ENCODE measurements at places on chromosomes 7 and 10. TPM values are rescaled to one million over a fixed set of nuclear protein-coding genes. Genes with fewer than 3 reads are reported as not detected.
A peak's percentile ranks its signal among the peaks of the same experiment; 100 is the strongest.

DNA sequence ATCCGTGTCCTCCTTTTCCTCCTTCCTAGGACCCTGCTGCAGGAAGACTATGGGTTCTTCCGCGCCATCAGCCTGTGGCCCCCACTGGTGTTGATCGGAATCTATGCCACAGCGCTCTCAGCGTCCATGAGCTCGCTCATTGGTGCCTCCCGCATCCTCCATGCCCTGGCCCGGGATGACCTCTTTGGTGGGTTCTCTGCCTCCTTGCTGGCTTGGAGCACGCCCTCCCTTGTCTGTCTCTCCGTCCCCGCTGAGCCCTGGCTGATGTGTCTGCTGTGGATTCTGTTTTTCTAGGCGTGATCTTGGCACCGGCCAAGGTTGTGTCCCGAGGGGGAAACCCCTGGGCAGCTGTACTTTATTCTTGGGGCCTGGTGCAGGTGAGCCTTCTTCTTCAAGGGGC, 7.3 kb upstream of the TRIP6 start:
- H3K4me3 ChIP-seq: no peak overlapping the region
- H3K27ac ChIP-seq: no peak overlapping the region
- no peaks in the 10 kb centered on the region for H3K4me1 ChIP-seq
- no peak for DNase-seq

GRCh38 chr10:133140417-133141143, 19.4 kb upstream of the KNDC1 start:
- DNase-seq: peak; percentile 8
- H3K36me3 ChIP-seq: no peaks in the 10 kb centered on the region
- no peak overlapping the region for H3K27ac ChIP-seq
- no peaks in the 10 kb centered on the region for H3K4me1 ChIP-seq

- H3K27me3 ChIP-seq: no peaks in the 10 kb centered on the region
- no peak overlapping the region for H3K4me3 ChIP-seq
- H3K36me3 ChIP-seq: no peaks in the 10 kb centered on the region
- DNase-seq: no peak
- H3K27ac ChIP-seq: no peak overlapping the region
Measured at GRCh38 chr7:2128601-2129322, 104.0 kb downstream of the MAD1L1 start.

GRCh38 chr10:4061441-4061951, 276.5 kb upstream of the KLF6 start:
- DNase-seq: peak; percentile 61
- no peak overlapping the region for H3K4me3 ChIP-seq
- no peaks in the 10 kb centered on the region for H3K4me1 ChIP-seq
- H3K27ac ChIP-seq: peak overlapping the region; percentile 56
- no peaks in the 10 kb centered on the region for H3K36me3 ChIP-seq

- no peaks in the 10 kb centered on the region for H3K27me3 ChIP-seq
- no peak overlapping the region for H3K4me3 ChIP-seq
- H3K36me3 ChIP-seq: no peaks in the 10 kb centered on the region
- no peaks in the 10 kb centered on the region for H3K4me1 ChIP-seq
- no peak overlapping the region for H3K27ac ChIP-seq
Measured at GRCh38 chr7:100003711-100004661, 11.4 kb upstream of the ZKSCAN1 start.

DNA sequence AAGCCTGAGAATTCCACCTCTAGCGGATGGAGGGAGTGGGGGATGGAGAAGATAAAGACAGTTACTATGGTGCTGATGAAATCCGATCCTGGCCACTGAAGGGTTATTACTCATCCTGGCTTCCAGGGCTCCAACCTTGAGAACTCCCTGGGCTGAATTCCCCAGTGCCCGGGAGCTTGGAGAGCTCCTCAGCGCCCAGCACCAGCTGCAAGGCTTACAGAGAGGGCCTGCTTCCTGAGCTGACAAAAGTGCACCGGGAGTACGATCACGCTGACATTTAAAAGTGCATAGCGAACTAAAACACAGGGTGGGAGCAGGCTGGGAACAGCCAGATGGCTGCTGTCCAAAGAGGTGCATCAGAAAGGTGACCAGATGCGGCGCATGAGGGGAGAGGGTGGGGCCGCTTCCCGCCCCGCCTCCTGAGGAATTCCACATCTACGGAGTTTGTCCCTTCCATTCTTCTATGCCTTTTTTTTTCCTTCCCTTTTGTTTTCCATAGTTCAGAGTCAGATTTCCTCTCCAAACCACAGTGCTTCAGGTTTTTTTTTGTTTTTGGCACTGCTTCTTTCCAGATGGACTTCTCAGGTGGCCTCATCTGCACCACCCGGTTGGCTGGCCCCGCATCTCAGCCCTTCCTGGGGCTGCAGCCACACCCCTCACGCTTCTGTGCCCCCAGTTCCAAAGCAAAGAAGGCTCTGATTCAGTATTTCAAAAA, 62.4 kb upstream of the MKRN1 start:
- H3K27ac ChIP-seq: peak overlapping the region; percentile 93
- DNase-seq: peak; percentile 93
- peaks cover 9% of the 10 kb centered on the region for H3K4me1 ChIP-seq
- H3K27me3 ChIP-seq: no peaks in the 10 kb centered on the region
- H3K36me3 ChIP-seq: no peaks in the 10 kb centered on the region

DNA sequence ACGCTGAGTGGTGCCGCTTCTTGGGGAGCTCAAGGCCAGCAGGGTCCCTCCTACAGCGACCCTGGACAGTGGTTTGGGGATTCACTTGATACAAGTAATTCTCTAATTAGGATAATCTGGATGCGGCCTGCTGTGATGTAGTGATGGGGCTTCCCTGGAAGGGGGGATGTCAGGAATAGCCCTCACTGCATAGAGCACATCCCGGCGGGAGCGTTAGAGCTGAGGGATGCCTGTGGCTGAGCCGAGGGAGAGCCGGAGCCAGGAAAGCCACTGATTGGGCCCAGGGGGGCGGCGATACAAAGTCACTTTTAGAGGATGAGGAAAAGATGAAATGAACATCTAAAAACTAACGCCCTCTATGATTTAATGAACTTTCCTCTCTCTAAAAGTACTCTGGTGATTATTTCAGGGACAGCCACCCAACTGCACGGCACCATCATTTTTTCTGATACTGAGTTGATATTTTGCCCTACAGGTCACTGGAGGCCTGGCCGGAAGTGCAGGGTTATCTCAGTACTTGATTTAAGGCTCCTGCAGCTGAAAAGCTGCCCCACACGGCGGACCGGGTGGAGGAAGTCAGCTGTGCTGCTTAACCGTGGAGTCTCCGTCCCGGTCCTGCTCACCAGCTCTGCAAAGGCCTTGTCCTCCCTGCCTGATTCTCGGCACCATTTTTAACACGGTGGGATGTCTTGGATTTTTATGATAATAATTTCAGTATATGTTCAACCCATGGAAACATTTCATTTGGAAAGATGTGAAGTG, 518.8 kb downstream of the DNAJB6 start:
- H3K27me3 ChIP-seq: no peaks in the 10 kb centered on the region
- no peak overlapping the region for H3K4me3 ChIP-seq
- no peak for DNase-seq
- H3K27ac ChIP-seq: no peak overlapping the region
- H3K36me3 ChIP-seq: no peaks in the 10 kb centered on the region

DNA sequence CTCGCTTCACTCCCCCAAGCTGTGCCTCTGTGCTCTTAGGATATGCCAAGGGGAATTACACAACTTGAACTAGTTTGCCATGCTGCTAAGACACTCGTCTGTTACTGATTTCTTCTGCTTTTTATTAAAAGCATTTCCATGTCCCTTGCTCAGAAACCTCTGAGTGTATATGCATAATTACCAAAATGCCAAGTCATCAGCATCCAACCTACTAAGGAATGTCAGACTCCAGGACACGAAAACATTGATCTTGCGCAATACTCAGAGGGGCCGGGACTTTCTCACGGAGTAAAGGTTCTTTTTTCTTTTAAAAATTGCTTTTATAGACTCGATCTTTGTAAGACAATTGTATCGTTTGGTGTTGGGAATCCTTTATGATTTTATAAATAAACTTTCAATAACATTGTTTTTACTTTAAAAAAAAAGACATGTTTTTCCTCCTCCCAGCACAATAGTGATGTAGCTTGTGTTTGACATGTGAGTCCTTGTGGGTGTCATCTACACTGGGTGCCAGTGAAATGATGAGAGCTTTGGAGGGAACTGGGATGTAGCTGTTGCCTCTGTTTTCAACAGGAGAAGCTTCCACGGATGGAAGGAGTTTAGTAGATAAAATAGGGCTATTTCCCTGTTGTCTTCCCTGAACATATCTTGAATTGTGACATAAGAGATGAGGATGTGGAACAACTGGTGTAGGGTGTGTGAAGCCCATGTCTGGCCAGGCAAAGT, 43.6 kb downstream of the CNNM1 start:
- H3K27ac ChIP-seq: no peak overlapping the region
- DNase-seq: no peak
- H3K36me3 ChIP-seq: no peaks in the 10 kb centered on the region
- no peak overlapping the region for H3K4me3 ChIP-seq
- H3K27me3 ChIP-seq: no peaks in the 10 kb centered on the region
- no peaks in the 10 kb centered on the region for H3K4me1 ChIP-seq

- no peak for DNase-seq
- H3K36me3 ChIP-seq: no peaks in the 10 kb centered on the region
- H3K27ac ChIP-seq: no peak overlapping the region
- no peak overlapping the region for H3K4me3 ChIP-seq
- H3K4me1 ChIP-seq: no peaks in the 10 kb centered on the region
Measured at GRCh38 chr10:11682851-11683250, 59.3 kb upstream of the ECHDC3 start.

- DNase-seq: no peak
- no peaks in the 10 kb centered on the region for H3K4me1 ChIP-seq
- H3K36me3 ChIP-seq: no peaks in the 10 kb centered on the region
Measured at GRCh38 chr10:113175756-113176651, 226.0 kb downstream of the TCF7L2 start.

- no peak overlapping the region for H3K4me3 ChIP-seq
- H3K27me3 ChIP-seq: no peaks in the 10 kb centered on the region
- peaks cover 7% of the 10 kb centered on the region for H3K4me1 ChIP-seq
Measured at GRCh38 chr10:93458821-93459257, 23.3 kb downstream of the MYOF start.

DNA sequence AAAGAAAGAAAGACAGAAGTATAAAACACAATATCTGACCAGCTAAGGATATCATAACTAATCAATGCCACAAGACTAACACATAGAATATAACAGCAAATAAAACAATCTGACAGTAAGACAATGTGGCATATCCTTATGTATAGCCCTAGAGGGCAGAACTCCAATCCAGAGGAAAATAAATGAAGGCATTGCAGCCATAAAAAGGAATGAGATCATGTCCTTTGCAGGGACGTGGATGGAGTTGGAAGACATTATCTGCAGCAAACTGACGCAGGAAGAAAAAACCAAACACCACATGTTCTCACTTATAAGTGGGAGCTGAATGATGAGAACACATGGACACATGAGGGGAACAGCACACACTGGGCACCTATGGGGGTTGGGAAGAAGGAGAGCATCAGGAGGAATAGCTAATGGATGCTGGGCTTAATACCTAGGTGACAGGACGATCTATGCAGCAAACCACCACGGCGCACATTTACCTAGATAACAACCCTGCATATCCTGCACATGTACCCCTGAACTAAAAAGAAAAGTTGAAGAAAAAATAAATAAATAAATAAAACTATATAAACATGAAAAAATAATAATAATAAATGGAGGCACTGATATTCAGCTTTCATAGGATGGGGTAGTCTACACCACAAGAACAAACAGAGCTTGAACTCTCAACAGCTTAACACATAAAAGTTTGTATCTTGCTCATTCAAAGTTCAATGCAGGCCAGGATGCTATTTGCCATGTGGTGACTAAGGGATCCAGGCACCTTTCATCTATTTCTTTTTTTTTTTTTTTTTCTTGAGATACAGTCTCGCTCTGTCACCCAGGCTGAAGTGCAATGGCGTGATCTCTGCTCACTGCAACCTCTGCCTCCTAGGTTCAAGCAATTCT, 66.1 kb upstream of the KAT6B start:
- DNase-seq: no peak
- H3K27me3 ChIP-seq: no peaks in the 10 kb centered on the region
- no peaks in the 10 kb centered on the region for H3K36me3 ChIP-seq
- H3K27ac ChIP-seq: no peak overlapping the region

- no peaks in the 10 kb centered on the region for H3K36me3 ChIP-seq
- no peak for DNase-seq
- no peak overlapping the region for H3K27ac ChIP-seq
- H3K4me3 ChIP-seq: no peak overlapping the region
- H3K27me3 ChIP-seq: no peaks in the 10 kb centered on the region
Measured at GRCh38 chr7:150444674-150445365, 5.6 kb upstream of the GIMAP8 start.

DNA sequence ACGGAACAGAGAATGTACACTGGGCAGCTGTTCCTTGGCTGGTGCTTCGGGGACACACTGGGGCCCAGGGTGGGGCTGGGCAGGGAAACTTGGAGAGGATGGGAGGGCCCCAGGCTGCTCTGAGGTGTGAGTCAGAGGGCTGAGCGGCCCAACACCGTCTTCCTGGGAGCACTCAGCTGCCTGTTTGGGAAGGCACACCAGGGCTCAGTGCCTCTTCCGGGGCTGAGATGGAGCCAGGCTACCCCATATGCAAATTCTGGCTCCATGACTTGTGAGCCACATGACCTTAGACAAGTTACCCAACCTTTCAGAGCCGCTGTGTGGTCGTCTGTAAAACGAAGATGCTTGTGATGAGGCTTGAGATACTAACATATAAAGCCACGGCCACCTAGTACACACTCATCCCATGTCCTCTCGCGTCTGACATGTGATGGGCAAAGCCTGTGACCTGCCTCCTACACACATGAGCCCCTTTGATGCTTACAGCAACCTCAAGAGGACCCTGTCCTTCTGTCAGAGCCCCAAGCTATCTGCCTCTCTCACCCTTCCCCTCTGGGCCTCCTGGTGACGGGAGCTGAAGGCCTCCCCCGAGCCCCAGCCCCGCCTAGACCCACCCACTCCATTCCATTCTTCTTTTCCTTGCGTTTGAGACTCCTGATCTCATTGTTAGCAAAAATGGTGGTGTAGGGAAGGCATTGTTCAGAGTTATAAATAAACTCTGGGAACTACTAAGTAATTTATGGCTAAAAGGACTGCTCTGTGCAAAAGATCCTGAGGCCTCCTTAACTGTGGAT, 26.1 kb downstream of the KLRG2 start:
- H3K36me3 ChIP-seq: no peaks in the 10 kb centered on the region
- no peaks in the 10 kb centered on the region for H3K27me3 ChIP-seq
- no peak overlapping the region for H3K4me3 ChIP-seq
- H3K27ac ChIP-seq: no peak overlapping the region
- DNase-seq: no peak
- no peaks in the 10 kb centered on the region for H3K4me1 ChIP-seq

DNA sequence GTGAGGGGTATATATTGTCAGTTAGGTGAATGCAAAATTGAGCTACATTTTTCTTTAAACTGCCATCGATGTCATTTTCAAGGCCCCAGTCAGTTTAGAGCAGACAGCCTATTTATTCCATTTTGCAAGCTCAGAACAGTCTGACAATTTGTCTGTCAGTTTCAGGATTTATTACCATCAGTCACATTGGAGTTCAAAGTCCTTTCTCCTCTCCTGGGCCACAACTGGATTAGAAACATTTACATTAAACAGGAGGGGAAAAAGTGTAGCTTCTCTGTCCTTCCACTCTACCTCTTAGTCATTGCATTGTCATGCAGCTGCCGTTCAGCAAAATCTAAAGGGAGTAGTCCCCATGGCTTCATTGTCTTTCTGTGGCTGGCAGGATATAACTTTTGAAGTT, 3.5 kb upstream of the GHITM start:
- no peak for DNase-seq
- no peaks in the 10 kb centered on the region for H3K36me3 ChIP-seq
- H3K27me3 ChIP-seq: no peaks in the 10 kb centered on the region
- H3K27ac ChIP-seq: no peak overlapping the region
- H3K4me3 ChIP-seq: no peak overlapping the region
- no peaks in the 10 kb centered on the region for H3K4me1 ChIP-seq

The SPDYE6 gene
- total RNA-seq: not detected

The OPN1SW gene
- not detected for total RNA-seq

The MNX1 gene
- not detected for total RNA-seq

The BEND7 gene
- 16.8 TPM for total RNA-seq

The ANKRD26 gene
- 1.2 TPM for total RNA-seq

The CNNM1 gene
- 1.5 TPM for total RNA-seq

All from uterus (tissue), 4 donors.